Astrocyte of the spinal cord (primary cell): ENCODE measurements at places on chromosomes 1 and 21.

DNA sequence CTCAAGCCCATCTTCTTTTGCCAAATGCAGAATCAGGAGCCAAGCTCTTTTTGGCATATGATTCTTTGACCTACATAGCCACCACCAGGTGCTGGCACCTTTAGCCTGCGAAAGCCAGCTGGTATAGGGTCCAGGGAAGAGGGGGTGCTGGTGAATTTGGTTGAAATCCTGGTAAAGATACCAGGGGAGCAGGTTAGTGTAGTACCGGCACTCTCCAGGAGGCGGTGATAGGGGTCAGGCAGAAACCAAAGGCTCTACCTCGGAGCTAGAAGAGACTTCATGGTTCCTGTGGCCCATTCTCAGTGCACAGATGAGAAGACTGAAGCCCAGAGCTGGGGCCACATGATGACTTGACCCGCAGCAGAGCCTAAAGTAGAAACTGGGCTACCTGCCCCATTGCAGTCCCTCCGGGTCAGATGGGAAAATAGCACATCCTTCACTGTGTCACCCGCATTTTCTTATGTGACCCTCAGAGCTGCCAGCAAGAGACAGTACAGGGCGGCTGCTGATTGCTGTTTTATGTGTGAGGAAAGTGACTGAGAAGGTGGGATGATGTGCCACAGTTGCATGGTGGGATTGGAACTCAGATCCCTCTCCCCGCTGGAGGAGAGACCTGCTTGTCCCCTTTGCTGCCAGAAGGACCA lies 36.0 kb upstream of the IL19 start:
- no peak for DNase-seq

GRCh38 chr1:119603695-119604094 lies 44.4 kb downstream of the ZNF697 start:
- no peak for DNase-seq

GRCh38 chr1:224054611-224055010 lies 59.3 kb upstream of the FBXO28 start:
- no peak for DNase-seq

DNA sequence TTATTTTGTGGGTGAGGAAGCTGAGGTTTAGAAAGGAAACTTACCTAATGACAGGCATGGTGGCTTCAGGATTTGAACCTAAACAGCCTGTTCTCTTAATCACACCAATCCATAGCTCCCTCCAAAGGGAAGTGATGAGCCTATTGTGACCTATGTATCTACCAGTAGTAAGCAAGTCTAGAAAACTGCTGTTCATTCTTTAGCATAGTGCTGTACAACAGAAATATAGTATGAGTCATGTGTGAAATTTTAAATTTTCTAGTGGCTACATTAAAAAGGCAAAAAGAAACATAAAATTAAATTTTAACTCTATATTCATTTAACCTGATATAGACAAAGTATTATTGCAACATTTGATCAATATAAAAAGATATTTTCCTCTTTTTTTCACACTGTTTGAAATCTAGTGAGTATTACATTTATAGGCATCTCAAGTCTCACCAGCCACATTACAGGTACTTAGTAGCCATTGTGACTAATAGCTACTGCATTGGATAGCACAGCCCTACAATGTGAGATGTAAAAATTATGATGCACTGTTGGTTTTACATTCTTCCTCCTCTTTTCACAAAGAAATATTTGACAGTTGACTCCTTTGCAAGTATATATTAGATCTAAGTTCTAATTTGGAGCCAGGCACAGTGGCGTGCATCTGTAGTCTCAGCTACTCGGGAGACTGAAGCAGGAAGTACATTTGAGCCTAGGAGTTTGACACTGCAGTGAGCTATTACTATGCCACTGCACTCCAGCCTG lies 16.6 kb downstream of the IPO9 start:
- DNase-seq: peak; percentile 63

DNA sequence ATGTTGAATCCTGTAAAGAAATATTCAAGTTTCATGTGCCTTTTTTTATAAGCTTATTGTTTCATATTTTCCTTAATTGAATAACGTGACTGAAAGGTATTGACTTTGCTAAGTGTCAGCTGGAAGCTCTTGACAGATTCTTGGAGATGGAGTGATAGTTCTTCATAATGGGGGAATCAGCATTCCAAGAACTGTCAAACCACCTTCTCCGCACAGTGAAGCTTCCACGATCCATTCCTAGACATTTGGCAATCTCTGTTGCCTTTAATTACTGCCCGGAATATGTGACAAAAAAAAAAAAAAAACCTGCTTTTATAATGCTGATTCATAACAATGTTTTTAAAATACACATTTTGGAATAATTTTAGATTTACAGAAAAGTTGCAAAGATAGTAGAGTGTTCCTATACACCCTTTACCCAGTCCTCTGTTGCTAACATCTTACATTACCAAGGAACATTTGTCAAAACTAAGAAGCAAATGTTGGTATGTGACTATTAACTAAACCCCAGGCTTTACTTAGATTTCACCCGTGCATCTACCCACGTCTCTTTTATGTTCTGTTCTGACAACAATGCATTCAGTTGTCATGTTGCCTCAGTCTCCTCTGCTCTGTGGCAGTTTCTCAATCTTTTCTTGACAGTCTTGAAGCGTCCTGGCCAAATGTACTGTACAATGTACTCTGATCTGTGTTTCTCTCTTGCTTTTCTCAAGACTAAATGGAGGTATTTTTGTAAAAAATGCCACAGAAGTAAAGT lies 674.1 kb downstream of the SMYD3 start:
- no peak for DNase-seq

DNA sequence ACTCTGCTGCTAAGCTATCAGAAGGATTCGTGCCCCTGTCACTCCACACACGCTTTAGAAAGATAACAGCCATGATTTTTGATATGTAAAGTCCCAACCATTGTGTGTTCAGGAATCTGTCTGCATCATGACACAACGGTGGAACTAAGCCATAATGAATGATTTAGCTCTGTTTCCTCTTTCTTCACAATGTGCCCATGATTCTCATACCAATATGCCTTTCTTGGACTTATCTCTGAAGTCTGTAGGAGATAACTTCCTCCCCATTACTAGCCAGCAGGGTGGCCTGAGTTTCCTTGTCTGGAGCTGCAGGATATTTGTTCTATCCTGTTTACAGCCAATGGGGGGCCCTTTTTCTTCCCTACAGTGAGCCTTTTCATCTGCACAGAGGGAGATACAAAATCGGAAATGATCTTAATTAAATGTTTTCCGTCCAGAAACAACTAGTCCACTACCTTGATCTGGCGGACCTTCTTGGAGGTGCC lies 511.7 kb downstream of the USP25 start:
- DNase-seq: no peak

DNA sequence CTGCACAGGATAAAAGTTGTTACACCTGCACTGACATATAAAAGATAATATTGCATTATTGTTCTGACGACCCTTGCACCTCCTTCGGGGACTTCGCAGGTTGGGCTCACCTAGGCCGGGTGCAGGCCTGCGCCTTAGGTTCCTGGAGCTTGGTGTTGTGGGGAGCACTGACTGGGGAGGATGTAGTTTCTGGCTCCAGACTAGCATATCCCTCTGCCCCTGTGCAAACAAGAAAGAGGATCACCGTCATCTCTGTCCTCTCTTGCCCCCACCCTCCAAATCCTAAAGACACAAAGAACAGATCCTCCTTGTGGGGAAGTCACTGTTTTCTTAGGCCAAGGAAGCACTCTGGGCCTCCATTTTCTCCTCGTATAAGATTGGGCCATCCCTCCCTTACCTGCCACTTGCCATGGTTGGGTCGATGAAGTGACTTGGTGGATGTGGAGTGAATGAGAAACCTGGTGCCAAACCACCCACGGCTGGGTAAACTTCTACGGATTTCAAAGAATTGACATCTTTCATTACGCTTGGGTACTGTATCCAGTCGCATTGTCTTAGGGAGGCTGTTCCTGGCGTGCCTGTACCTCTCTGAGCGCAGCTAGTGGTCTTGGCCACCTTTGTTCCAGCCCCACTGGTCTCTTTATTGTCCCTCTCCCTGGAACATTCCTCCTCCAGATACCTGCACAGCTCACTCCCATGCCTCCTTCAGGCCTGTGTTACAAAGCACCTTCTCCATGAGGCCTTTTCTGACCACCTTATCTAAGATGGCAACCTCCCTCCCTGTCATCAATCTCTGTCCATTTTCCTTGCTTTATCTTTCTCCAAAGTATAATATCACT lies 34.4 kb upstream of the PKP1 start:
- no peak for DNase-seq

- DNase-seq: no peak
Measured at GRCh38 chr1:169371404-169371803, 3.4 kb downstream of the BLZF1 start.

GRCh38 chr1:6612641-6613360 lies 730 bp upstream of the PHF13 start:
- DNase-seq: peak; percentile 47

DNA sequence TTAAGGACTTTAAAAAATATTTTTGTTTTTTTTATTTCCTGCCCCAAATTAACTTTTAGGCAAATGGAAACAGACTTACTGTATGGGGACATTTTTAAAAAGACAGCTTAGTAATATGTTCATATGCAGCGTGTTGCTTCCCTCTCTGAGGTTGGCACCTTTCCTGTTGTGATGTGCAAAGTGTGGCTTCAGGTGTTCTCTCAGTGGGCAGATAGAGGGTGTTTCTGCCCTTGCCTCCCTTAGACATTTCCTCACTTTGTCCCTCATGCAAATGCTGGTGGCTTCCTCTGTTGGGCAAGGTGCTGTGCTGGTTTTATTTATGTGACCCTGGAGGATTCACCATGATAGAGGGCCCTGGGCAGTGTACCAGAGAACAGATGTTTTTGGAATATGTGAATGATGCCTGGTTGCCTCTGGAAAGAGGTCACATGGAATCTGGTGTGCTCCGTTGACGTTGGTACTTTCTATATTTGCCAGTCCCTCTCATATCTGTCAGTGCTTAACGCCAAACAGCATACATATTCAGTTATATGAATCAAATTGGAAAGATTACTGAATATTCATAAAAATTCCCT lies 123.5 kb downstream of the PATJ start:
- no peak for DNase-seq

DNA sequence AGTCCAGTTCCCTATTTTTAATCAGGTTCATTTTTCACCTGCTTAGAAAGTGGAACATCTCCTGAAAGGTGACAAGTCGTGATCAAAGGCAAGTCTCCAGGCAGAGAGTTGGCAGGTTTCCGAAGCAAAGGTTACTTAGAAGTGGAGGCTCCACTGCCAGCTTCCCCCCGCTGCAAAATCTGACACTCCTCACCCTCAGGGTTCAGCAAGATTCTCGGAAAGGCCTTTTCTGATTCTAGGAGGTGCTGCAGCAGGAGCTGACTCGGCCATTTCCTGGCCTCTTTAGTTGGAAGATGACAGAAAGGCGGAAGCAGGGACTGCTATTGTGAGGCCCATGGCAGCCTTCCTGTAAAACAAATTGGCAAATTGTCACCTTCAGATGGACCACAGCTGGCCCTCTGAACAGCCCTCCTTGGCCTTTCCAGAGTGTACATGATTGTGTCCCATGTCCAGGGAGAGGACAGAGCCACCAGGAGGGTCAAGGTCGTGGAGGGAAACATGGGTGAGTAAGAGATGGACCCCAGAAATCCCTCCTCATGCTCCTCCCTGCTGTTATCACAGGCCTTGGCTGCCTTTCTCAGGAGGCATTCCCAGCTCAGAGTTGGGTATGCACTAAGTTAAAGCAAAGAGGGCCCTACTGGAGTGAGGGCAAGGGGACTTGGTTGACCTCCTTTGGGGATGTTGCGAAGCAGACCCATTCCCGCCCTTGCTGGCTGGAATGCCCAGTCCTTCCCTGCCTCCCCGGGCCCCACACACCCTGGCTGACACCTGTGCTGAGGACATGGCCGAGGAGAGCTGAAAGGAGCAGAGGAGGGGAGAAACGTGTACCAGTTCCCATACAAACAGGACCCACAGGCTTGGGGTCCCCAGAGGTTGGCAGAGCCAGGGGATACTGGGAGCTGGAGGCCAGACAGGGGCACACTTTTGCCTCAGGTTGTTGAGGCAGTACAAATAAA lies 115.5 kb upstream of the IRF2BP2 start:
- DNase-seq: peak; percentile 42

GRCh38 chr1:212791261-212791675 lies 309 bp downstream of the NSL1 start:
- no peak for DNase-seq

DNA sequence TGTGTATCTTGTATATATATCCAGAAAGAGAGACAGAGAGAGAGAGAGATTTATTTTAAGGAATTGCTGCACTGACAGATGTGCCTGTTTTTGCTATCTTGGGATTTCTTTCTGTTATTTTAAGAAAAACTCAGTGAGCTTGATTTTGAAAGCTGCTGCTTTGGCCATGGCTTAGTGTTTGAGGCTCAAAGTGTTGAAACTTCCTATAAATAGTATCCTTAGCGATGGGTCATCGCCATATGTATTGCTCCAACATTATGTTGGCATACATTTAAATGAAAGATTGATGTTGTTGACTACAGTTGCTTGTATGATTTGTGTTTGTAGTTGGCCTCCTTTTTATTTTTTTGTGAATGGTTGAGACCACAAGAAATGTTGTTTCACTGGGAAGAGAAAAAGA lies 29.0 kb upstream of the NTPCR start:
- no peak for DNase-seq

DNA sequence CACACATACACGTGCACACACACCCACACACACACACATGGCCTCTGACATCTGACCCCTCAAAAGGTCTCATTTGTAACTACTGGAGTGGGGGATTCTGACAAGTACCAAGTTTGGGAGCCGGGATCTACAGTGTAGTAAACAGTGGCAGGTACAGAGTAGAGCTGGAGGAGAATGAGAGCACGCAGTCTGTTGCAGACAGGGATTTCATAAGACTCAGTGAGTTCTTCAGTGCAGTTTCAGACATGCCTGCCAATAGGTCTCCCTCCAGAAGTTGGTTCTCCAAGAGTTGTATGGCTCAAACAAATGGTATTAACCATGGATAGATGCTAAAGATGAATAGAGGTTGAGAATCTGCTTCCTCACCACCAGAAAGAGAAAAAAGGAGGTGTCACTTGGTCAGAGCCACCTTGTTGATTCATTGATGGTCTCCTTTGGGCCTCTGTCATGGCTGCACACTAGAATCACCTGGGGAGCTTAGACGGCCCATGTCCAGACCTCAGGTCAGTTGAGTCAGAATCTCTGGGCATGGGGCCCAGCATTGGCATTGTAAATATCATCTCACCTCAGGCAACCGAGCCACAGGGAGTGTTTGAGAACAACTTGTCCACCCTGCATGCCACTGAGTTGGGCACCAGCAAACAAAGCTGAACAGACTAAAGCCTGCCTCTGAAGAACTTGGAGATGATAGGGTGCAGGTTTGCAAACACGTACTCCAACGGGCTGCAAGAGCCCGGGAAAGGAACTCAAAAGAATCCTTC lies 122.1 kb downstream of the EDEM3 start:
- no peak for DNase-seq

GRCh38 chr1:160705742-160706141 lies 5.9 kb downstream of the CD48 start:
- no peak for DNase-seq
